IPS DF 6.9 (cell line): ENCODE measurements at places on chromosomes 13 and 19.

- no peaks in the 10 kb centered on the region for H3K4me1 ChIP-seq
- no peak for DNase-seq
- H3K36me3 ChIP-seq: peaks cover 7% of the 10 kb centered on the region; the same call in 1 of the 2 replicates
- no peak overlapping the region for H3K27ac ChIP-seq
These were observed 14.0 kb downstream of the MOB3A start for GRCh38 chr19:2081873-2082810.

GRCh38 chr13:78603240-78603957, at the start of gene POU4F1:
POU4F1 (minus strand) TSS chr13:78603552; CDS start chr13:78603326, 226 bp downstream.
- no peaks in the 10 kb centered on the region for H3K36me3 ChIP-seq
- no peak for DNase-seq
- peaks cover 6% of the 10 kb centered on the region; the same call in 1 of the 2 replicates for H3K4me1 ChIP-seq
- peaks cover 88% of the 10 kb centered on the region for H3K27me3 ChIP-seq
- H3K4me3 ChIP-seq: peak within 1 kb of the TSS; percentile 45; the same call in 1 of the 2 replicates

DNA sequence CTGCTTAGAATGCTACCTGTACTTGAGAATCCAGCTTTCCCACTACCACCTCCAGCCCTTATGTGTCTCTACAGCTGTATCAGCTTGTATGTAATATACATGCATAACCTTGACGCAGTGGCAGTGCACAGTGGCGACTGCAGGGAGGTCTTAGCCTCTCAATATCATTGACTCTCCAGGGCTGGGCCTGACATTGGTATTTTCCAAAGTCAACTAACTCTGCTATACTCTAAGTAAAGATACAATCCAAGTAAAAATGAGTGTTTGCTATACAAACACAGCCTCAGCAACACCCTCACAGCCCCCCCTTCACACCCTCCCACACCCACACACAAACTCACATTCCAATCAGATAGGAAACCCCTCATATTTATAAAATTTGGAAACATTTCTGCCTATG, 6.7 kb upstream of the UBL3 start:
- H3K27me3 ChIP-seq: no peaks in the 10 kb centered on the region
- H3K4me3 ChIP-seq: no peak overlapping the region
- H3K27ac ChIP-seq: no peak overlapping the region
- DNase-seq: no peak

DNA sequence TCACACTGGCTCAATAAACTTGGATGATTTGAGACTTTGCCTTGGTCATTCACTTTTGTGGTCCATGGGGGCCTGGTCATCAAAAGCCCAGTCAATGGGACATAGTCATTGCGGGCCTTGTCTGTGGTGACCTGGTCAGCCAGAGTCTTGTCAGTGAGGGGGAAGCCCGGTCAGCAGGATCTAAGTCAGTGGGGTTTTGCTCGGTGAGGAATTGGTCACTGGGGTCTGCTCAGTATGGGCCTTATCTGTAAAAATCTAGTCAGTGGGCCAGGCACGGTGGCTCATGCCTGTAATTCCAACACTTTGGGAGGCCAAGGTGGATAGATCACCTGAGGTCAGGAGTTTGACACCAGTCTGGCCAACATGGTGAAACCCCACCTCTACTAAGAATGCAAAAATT, 63.7 kb upstream of the TPM4 start:
- no peaks in the 10 kb centered on the region for H3K27me3 ChIP-seq
- H3K36me3 ChIP-seq: no peaks in the 10 kb centered on the region
- no peaks in the 10 kb centered on the region for H3K4me1 ChIP-seq
- no peak for DNase-seq
- no peak overlapping the region for H3K4me3 ChIP-seq
- no peak overlapping the region for H3K27ac ChIP-seq

- no peak for DNase-seq
- H3K27me3 ChIP-seq: no peaks in the 10 kb centered on the region
- H3K27ac ChIP-seq: no peak overlapping the region
- H3K4me1 ChIP-seq: peaks cover 3% of the 10 kb centered on the region; the same call in 1 of the 2 replicates
These were observed 2.6 kb downstream of the ACSBG2 start for GRCh38 chr19:6138066-6138465.

DNA sequence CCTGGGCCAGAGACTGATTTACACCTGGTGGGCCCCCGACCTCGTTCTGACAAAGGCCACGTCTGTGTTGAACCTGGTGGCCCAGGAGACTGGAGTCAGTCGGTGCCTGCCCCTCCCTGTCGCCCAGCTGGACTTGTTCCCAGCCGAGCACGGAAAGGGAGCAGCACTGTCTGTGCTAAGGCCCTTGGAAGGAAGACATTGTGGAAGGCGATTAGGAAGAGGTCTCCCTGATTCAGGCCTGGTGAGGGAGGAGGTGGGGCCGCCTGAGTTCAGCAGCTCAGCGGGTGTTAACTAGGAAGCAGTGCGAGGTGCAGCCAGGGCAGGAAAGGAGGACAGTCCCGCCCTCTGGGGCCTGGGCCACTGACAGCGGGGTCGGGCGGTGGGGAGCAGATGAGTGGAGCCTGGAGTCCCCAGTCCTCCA, 64.7 kb downstream of the GPR12 start:
- no peaks in the 10 kb centered on the region for H3K27me3 ChIP-seq
- H3K4me1 ChIP-seq: 0 out of 2 replicates have a peak, but pooled peaks cover 1% of the 10 kb centered on the region
- H3K36me3 ChIP-seq: peaks cover 3% of the 10 kb centered on the region; the same call in 1 of the 2 replicates
- no peak for DNase-seq
- no peak overlapping the region for H3K4me3 ChIP-seq

DNA sequence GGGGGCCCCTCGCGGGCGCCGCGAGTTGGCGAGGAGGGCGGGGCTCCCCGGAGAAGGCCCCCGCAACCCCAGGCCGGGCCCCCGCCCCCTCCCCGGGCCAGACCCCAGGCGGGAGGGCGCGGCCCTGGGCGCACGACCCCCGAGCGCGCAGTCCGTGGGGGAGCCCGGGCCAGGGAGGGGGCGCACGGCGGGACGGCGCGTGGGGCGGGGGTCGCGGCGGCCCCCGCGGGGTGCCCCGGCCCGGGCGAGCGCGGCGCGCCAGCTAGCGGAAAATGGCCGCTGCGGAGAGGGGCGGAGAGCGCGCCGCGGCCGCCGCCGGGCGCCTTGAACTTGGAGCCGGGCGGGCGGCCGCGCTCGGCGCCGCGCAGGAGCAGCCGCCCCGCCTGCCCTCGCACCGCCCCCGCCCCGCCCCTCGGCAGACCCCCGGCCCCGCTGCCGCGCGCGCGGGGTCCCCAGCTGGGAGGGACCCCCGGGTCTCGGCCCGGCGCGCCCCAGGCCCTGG, 6.4 kb upstream of the NFIC start:
- no peak overlapping the region for H3K27ac ChIP-seq
- H3K4me1 ChIP-seq: peaks cover 4% of the 10 kb centered on the region; the same call in 1 of the 2 replicates
- no peaks in the 10 kb centered on the region for H3K36me3 ChIP-seq
- peak overlapping the region; percentile 30; the same call in 1 of the 2 replicates for H3K4me3 ChIP-seq

- H3K4me1 ChIP-seq: 0 out of 2 replicates have a peak, but pooled peaks cover 1% of the 10 kb centered on the region
- H3K27ac ChIP-seq: no peak overlapping the region
- no peaks in the 10 kb centered on the region for H3K27me3 ChIP-seq
- DNase-seq: no peak
- no peak overlapping the region for H3K4me3 ChIP-seq
These were observed 69.4 kb upstream of the KLF12 start for GRCh38 chr13:74203576-74203975.

DNA sequence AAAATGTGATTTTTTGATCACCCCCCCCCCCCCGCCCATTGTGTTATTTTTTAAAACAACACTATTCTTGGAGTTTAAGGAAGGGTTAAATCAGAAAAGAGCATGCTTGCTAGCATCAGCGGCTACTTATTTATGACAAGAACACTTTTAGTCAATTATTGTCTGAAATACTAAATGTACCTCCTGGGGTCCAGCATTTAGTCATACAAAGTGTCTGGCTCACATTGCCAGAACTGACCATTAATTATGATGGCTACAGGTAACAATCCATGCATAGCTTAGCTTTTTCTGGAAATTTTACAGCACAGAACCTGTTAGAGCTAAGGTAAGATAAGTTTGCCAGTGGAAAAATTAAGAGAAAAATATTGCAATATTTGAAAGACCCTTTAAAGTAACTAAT, 90.1 kb downstream of the PCDH9 start:
- no peaks in the 10 kb centered on the region for H3K4me1 ChIP-seq
- H3K36me3 ChIP-seq: no peaks in the 10 kb centered on the region
- H3K4me3 ChIP-seq: no peak overlapping the region

GRCh38 chr13:77536358-77536757, 852 bp downstream of the SCEL start:
- no peak overlapping the region for H3K4me3 ChIP-seq
- H3K4me1 ChIP-seq: no peaks in the 10 kb centered on the region
- no peak overlapping the region for H3K27ac ChIP-seq
- H3K27me3 ChIP-seq: no peaks in the 10 kb centered on the region
- H3K36me3 ChIP-seq: no peaks in the 10 kb centered on the region
- no peak for DNase-seq

- DNase-seq: no peak
- no peaks in the 10 kb centered on the region for H3K4me1 ChIP-seq
- no peaks in the 10 kb centered on the region for H3K36me3 ChIP-seq
- H3K27me3 ChIP-seq: no peaks in the 10 kb centered on the region
- no peak overlapping the region for H3K27ac ChIP-seq
These were observed 38.7 kb downstream of the KCTD4 start for GRCh38 chr13:45162194-45162593.

DNA sequence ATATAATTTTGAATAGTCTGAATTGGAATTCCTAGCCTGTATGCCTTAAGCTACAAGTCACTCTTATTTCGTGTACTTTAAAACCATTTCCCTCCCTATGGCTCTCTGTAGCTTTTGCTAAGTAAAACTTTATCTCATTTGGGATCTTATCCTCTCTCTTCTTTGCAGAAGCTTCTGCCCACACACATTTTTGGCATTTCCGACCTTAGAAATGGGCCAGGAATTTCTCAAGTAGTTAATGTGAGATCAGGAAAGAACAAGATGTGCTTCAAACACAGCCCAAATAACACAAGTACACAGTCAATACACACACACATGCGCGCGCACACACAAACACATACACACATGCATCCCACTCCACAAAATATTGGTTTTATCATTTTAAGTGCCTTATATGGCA, 931.0 kb upstream of the MIR17HG start:
- DNase-seq: no peak
- no peaks in the 10 kb centered on the region for H3K36me3 ChIP-seq
- H3K27me3 ChIP-seq: no peaks in the 10 kb centered on the region
- H3K4me3 ChIP-seq: no peak overlapping the region
- H3K4me1 ChIP-seq: no peaks in the 10 kb centered on the region
- H3K27ac ChIP-seq: no peak overlapping the region

- peaks cover 7% of the 10 kb centered on the region for H3K4me1 ChIP-seq
- DNase-seq: no peak
- no peak overlapping the region for H3K27ac ChIP-seq
- H3K36me3 ChIP-seq: peaks cover 69% of the 10 kb centered on the region
- H3K4me3 ChIP-seq: no peak overlapping the region
- H3K27me3 ChIP-seq: no peaks in the 10 kb centered on the region
These were observed 5.3 kb downstream of the PTBP1 start for GRCh38 chr19:802498-803098.

DNA sequence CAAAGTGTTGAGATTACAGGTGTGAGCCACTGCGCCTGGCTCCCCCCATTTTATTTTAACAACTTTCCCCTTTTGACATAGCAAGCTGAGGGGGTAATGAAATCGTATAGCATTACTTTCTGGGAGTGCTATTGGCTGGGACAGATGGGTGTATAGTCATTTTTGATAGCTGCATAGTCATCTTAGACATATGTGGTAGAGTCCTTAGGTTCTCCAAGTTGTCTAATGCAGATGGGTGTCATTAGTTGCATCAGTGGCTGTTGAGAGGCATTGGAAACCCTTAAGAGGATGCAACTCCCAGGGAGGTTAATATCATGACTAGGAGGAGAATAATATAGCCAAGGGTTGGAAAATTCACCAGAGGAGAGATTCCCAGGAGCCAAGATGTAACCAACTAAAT, 28.6 kb upstream of the PNMA8B start:
- no peaks in the 10 kb centered on the region for H3K27me3 ChIP-seq
- no peak overlapping the region for H3K4me3 ChIP-seq
- peaks cover 5% of the 10 kb centered on the region; the same call in 1 of the 2 replicates for H3K4me1 ChIP-seq
- H3K36me3 ChIP-seq: no peaks in the 10 kb centered on the region
- no peak overlapping the region for H3K27ac ChIP-seq

DNA sequence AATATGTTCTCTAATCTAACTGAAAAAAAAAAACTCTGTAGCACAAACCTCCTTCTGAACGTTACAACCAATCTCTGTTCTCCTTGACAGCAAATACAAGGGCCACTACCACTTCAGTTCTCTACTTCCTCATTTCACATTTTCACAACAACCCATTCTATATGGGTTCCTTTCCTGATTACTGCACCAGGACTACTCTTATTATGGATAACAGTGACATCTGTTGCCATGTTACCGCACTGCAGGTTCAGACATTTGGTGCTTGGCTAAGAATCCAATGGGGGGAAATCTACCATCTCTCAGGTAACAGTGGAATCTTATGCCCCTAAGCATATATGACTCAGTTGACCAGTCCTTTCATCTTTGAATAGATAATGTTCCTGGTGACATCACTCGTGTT, 11.6 kb upstream of the FPR3 start:
- no peak for DNase-seq
- H3K27me3 ChIP-seq: peaks cover 2% of the 10 kb centered on the region; the same call in 1 of the 2 replicates
- H3K27ac ChIP-seq: no peak overlapping the region
- H3K4me3 ChIP-seq: no peak overlapping the region

GRCh38 chr19:35063940-35064818, 22.7 kb downstream of the HPN start:
- H3K4me3 ChIP-seq: no peak overlapping the region
- DNase-seq: no peak
- peaks cover 2% of the 10 kb centered on the region for H3K4me1 ChIP-seq

- DNase-seq: no peak
- H3K4me1 ChIP-seq: no peaks in the 10 kb centered on the region
- H3K4me3 ChIP-seq: peak overlapping the region; percentile 95; the same call in 1 of the 2 replicates
- no peak overlapping the region for H3K27ac ChIP-seq
- no peaks in the 10 kb centered on the region for H3K36me3 ChIP-seq
- H3K27me3 ChIP-seq: no peaks in the 10 kb centered on the region
These were observed 572 bp downstream of the UCHL3 start for GRCh38 chr13:75550159-75550567.

DNA sequence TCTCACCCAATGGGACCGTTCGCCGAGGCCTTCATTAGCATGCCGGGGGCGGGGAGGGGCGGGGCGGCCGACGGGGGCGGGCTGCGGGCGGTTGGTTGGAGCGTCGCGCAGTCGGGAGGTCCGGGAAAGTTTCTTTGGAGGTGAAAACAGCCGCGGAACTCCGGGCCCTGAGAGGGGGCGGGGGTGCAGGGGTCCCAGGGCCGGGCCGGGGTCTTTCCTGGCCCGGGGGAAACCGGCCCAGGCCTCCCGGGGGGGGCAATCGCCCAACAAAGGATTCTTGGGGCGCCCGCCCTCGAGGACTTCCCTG, at the start of gene HMG20B:
TSS of gene HMG20B (plus strand) at position 90 of the 307 bp plus-strand sequence. CDS start 366 bp downstream, outside the sequence.
- H3K4me3 ChIP-seq: peak within 1 kb of the TSS; percentile 95
- H3K4me1 ChIP-seq: peaks cover 8% of the 10 kb centered on the region
- H3K36me3 ChIP-seq: no peaks in the 10 kb centered on the region

DNA sequence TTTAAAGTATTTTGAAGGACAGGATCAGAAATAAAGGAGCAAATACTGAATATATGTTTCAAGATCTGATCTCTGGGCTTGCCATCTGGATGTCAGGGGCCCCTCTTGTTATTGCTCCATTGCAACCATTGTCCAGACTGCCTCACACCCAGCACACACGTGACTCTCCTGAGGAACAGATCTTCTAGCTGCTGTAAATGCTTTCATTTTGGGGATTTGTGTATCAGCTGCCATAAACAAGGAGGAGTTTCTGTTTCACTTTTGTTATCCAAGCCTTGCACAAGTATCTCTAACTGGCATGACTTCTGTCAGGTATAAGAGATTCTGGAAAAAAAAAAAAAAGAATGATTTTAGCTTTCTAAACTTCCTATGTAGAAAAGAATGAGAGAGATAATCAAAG, 1624.1 kb upstream of the PRR20A start:
- H3K4me3 ChIP-seq: no peak overlapping the region
- H3K36me3 ChIP-seq: no peaks in the 10 kb centered on the region
- H3K4me1 ChIP-seq: no peaks in the 10 kb centered on the region
- H3K27ac ChIP-seq: no peak overlapping the region
